ENCODE measurements at places on chromosomes 11 and 22.
A peak's percentile ranks its signal among the peaks of the same experiment; 100 is the strongest.

DNA sequence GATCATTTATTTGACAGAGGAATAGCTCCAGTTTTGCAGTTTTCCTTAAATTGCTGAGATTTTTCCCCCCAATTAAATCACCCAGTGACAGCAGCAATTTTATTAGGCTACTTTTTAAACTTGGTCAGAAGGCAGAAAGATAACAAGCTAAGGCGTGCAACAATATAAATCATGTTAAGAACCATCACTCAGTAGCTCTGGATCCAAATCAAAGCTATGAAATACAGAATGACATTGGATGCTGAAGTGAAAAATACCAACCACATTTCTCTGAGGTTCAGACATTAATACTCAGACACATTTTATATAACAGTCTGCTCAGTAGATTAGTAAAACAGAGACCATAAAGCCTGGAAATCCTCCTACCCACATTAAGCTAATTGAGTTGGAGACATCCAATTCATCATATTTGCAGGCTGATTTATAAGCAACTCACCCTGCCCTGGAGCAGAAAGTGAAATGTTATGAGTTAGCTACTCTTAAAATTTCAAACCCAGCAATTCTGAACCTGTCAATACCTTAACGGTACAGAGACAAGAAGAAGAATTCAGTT is 1108.4 kb downstream of the DLG2 start:
- no peak for DNase-seq

DNA sequence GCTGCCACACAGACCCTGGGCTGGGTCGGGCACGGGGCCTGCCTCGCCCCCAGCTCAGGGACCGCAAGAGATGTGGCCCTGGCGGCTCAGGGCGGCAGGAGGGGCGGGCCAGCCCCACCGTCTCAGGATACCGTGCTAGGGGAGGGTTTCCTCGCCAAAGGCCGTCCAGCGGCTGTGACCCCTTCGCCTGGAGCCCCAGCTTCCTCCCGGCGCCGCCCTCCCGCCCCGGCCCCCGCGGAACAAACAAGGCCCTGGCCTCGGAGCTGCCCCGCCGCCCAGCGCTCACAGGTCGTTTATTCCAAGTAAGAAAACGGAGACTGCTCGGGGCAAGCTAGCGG is 543 bp upstream of the AP2A2 start:
- DNase-seq: no peak

DNA sequence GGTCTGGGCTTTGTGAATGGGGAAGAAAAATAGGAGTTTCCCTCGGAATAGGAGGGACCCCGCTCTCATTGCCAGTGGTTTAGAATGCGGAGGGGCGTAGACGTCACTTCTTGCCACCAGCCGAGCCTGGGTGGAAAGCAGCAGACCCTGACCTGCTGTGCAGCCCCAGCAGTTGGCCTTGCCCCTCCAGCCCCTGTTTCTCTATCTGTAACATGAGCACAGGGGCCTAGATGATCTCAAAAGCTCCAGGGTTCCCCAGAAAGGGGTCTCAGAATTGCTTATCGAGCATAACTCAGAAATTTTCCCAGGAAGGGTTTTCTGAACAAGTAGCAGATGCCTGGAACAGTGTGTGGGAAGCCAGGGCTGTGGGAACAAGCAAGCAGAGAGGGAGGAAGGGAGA is 43.9 kb downstream of the C11orf91 start:
- no peak for DNase-seq

DNA sequence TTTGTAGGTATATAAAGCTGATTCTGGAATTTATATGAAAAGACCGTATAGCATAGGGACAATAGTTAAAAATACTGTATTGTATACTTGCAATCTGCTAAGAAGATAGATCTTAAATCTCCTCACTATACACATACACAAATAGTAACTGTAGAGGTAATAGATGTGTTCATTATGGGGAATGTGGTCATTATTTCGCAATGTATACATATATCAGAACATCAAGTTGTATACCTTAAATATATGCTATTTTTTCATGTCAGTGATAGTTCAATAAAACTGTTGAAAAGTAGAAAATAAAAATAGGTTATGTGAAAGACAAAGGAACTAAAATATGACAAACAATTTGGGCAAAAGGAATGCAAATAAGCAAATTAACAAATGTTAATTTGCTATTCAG is 35.2 kb upstream of the LIN7C start:
- no peak for DNase-seq

DNA sequence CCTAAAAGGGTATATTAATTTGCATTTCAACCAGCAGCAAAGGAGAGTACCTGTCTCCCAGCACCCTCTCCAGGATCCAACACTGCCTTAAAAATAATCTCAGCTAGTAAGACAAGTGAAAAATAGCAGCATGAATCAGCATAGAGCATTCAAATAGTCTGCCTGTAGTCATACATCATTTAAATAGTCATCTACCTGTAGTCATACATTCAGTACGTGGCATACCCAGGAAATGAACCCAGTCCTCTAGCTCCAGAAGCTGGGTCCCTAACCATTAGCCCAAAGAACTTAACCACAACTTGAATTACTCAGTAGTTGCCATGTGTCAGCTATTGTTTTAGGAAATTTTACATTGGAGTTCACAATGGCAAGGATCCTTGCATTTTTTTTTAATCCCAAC is 9.3 kb downstream of the TENM4 start:
- DNase-seq: no peak

GRCh38 chr11:3171931-3172560 is 6.9 kb upstream of the OSBPL5 start:
- DNase-seq: no peak

- DNase-seq: no peak
These were observed 550.5 kb downstream of the MIAT start for GRCh38 chr22:27207907-27208306.

DNA sequence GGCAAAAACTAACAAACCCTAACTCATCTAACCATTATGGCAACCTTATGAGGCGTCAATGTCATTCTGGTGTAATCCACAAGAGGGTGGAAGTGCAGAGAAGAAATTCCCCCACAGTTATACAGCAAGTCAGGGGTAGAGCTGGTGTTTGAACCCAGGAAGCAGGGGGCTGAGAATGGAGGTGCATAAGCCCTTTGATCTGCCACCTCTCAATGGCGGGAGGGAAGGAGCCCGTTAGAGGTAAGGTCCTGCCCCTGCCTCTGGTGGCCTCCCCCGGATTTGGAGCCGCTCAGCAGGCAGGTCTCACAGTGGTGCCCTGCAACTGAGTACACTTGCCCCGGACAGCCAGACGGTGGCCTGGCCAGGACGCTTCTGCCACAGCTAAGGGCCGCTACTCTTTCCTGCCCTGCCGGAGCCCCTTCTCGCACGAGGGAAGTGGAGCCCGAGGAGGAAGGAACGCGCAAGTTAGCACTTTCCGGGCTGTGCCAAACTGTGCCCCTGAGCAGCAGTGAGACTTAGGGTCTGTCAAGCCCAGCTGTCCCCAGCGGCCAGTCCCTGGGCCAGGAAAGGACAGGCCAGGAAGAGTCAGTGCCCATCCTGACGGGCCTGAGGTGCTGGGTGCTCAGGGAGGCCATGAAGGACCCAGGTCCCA is 1.1 kb downstream of the FXYD2 start:
- DNase-seq: peak; percentile 61

DNA sequence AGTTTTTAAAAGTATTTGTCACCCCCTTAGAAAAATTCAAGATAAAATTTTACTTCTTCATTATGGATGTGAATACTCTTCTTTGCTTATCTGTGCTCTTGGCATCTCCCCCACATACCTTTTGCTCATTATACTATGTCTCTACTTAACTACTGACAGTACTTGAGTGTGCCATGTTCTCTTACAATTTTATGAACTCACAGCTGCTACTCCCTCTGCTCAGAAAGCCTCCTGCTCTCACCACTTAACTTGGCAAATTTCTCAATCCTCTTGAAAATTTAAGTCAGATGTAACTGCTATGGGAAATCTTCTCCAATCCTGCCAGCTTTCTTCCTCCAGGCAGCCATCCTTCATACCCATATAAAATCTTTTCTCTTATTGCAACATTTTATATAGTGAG is 163.4 kb downstream of the CNTN5 start:
- no peak for DNase-seq

DNA sequence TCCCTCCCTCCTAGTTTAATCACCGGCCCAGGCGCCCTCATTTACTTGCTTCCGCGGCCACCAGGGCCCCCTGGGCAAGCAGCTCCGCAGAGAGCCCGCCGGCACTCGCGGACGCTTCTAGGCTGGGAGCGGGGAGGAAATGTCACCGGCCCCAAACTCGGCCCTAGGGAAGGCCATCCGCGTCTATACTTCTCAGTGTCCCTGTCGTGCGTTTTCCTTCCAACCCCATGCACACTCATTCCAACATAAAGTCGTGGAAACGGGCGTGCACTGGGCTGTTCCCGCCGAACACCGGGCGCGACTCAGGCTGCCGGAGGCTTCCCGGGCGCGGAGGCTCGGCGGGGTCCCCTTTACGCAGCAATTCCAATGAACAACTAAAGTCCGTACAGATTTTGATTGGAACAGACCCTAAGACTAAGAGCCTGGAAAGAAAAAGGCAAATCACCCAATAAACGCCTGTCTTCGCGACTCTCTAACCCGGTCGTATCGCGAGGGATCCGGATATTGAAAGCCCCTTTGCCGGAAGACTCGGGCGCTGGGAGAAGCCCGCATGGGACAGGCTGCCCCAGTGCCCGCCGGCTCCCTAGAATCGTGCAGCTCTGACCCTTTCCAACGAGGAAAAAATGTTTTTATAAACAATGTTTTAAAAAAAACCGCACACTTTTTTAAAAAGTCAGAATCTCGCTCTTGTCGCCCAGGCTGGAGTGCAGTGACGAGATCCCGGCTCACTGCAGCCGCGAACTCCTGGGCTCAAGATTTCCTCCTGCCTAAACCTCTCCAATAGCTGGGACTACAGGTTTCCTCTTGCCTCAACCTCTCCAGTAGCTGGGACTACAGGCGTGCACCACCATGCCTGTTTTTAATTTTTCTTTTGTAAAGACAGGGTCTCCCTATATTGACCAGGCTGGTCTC is 1.3 kb upstream of the BARX2 start:
- no peak for DNase-seq

DNA sequence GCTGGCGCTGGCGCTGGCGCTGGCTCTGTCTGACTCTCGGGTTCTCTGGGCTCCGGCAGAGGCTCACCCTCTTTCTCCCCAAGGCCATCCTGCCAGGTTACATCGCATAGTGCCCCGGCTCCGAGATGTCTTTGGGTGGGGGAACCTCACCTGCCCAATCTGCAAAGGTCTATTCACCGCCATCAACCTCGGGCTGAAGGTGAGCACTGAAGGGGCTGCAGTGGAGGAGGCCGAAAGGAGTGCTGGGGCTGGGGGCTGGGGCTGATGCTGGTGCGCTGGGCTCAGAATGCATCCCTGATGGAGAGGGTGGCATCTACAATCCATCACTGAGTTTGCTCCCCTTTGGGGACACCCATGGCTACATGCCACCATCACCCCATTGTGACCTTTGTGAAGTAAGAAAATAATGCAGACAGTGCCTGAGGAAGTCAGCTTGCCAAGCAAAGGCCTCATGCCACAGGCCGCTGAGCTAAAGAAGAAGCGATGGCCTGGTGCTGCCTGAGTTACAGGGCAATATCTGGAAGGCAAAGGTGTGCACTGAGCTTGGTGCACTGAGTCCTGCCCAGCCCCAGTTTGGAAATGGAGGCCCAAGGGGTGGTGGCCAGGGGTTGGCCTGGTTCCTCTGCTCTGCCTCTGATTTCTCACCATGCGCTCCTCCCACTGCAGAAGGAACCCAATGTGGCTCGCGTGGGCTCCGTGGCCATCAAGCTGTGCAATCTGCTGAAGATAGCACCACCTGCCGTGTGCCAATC is 620 bp downstream of the SMPD1 start:
- no peak for DNase-seq
